Heart right ventricle (tissue), 16 donors: ENCODE measurements at places on chromosomes 1 and 21. TPM values are rescaled to one million over a fixed set of nuclear protein-coding genes. Genes with fewer than 3 reads are reported as not detected.

GRCh38 chr1:25795211-25795610, 4.8 kb upstream of the SELENON start:
- no peak overlapping the region for H3K27ac ChIP-seq
- no peaks in the 10 kb centered on the region for H3K27me3 ChIP-seq
- H3K4me1 ChIP-seq, result peaks cover 45% of the 10 kb centered on the region
- no peak for DNase-seq

DNA sequence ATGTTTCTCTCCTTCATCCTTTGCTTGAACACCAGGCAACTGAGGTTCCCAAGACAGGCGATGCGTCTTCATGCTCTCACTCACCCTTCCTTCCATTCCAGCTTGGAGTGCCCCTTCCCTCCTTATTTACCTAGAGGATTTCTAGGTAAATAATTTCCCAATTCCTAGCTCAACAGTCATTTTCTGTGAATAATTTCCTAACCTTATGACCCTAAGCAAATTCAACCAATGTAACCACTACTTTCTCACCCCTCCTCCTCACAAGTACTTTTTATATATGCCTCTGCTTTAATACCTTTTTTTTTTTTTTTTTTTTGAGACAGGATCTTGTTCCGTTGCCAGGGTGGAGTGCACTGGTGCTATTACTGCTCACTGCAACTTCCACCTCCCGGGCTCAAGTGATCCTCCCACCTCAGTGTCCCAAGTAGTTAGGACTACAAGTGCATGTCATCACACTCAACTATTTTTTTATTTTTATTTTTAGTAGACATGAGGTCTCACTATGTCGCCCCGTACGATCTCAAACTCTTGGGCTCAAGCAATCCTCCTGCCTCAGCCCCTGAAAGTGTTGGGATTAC, 86.7 kb downstream of the USP24 start:
- H3K4me3 ChIP-seq, result no peak overlapping the region
- H3K27me3 ChIP-seq, result no peaks in the 10 kb centered on the region

GRCh38 chr1:166184897-166185296, 18.1 kb upstream of the FAM78B start:
- H3K4me1 ChIP-seq, result no peaks in the 10 kb centered on the region
- H3K27me3 ChIP-seq, result peaks cover 18% of the 10 kb centered on the region
- no peak overlapping the region for H3K27ac ChIP-seq

DNA sequence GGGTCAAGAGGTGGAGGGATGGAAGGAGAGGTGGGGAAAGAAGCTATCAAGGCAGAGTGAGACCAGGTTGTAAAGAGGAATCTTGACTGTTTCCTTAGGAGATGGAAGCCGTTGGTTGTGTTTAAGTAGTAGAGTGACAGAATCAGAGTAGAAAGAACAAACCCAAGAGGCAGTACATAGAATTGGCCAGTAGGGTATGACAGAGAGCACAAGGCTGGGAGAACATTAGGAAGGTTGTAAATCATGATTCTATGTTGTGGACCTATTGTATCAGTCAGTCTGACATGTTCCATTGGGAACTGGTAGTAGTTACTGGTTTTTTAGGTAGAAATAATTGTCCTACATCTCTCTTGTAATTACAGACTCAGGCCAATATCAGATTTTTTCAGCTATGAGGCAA, 486.9 kb upstream of the USP24 start:
- no peaks in the 10 kb centered on the region for H3K27me3 ChIP-seq
- H3K4me3 ChIP-seq, result no peak overlapping the region
- DNase-seq, result no peak
- no peaks in the 10 kb centered on the region for H3K36me3 ChIP-seq
- H3K27ac ChIP-seq, result no peak overlapping the region

- no peak overlapping the region for H3K27ac ChIP-seq
- peaks cover 7% of the 10 kb centered on the region for H3K27me3 ChIP-seq
- H3K4me1 ChIP-seq, result no peaks in the 10 kb centered on the region
- DNase-seq, result peak; percentile 52
- H3K36me3 ChIP-seq, result no peaks in the 10 kb centered on the region
- peak overlapping the region; percentile 1 for H3K4me3 ChIP-seq
Observed at GRCh38 chr1:177181631-177182291, 11.0 kb downstream of the BRINP2 start.

Gene ZNF496
- total RNA-seq, result 18.4 TPM

Gene GLIS1
- not detected for total RNA-seq

DNA sequence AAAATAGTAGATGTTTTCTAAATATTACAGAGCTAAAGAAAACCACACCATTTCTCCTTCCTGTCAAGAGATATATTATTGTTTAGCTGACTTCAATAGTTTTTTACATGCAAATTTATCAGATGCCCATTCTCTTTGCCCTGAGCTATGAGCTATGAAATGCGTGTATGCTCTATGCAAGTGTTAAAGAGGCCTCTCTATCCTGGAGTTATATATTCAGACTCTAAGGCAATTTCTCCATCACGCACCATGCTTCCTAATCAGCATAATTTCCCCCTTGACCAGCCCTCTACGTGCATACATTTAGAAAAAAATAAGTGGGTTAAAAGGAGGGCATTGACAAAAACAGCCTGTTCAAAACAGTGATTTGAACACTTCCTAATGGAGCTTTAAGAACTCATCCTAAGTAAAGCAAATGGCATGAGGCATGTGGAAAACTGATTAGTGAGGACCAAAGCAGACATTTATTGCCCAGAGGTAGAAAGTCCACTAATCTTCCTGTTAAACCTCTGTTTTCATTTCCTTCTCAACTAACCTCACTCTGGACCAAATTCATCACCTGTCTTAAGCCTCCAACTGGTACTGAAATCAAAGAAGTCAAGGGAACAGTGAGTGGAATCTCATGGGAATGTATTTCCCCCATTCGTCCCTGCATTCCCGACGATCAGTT, 565.8 kb upstream of the PKN2 start:
- H3K4me3 ChIP-seq, result no peak overlapping the region
- H3K36me3 ChIP-seq, result no peaks in the 10 kb centered on the region
- no peaks in the 10 kb centered on the region for H3K4me1 ChIP-seq
- no peak overlapping the region for H3K27ac ChIP-seq
- H3K27me3 ChIP-seq, result no peaks in the 10 kb centered on the region

- H3K27ac ChIP-seq, result no peak overlapping the region
- DNase-seq, result no peak
- H3K27me3 ChIP-seq, result no peaks in the 10 kb centered on the region
- H3K4me3 ChIP-seq, result no peak overlapping the region
- H3K4me1 ChIP-seq, result no peaks in the 10 kb centered on the region
Observed at GRCh38 chr1:13829152-13829769, 129.3 kb downstream of the PRDM2 start.

Gene SPRR2F
- not detected for total RNA-seq

GRCh38 chr1:50502147-50502546, 78.9 kb upstream of the DMRTA2 start:
- no peak overlapping the region for H3K4me3 ChIP-seq
- no peaks in the 10 kb centered on the region for H3K27me3 ChIP-seq

DNA sequence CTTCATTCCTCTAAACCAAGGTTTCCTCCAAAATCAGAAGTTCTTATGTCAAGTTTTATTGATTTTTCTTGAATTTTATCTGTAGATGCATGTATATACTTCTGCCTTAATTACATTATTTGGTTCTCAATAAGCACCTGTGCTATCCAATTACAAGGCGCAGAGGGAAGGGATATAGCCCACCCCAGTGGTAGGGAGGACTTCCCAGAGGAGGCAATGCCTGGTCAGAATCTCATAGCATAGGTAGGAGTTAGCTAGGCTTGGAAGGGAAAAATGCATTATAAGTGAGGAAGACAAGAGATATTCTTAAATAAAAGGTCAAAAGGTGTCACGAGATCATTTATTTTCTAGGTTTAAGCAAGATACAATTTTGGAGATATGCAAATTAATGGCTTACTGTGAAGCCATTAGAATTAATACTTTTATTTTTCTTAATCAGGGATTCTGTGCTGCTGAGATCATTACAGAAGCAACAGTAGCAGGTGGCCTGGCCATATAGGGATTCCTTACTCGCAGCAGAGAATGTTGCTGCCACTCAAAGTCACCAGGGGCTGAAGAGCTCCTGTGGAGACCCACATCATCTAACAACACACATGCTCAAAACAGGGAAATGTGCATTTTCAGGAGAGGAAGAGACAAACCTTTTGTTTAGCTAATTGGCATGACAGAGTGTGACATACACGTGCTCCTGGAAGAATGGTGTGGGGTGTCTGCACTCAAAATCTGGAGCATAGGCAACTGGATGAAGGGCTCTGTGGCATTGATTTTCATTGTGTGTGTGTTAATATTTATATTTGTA, 178.3 kb downstream of the ATG4C start:
- no peak overlapping the region for H3K27ac ChIP-seq
- DNase-seq, result no peak
- no peak overlapping the region for H3K4me3 ChIP-seq
- H3K27me3 ChIP-seq, result peaks cover 32% of the 10 kb centered on the region
- no peaks in the 10 kb centered on the region for H3K4me1 ChIP-seq
- no peaks in the 10 kb centered on the region for H3K36me3 ChIP-seq

Gene OR2T12
- not detected for total RNA-seq

DNA sequence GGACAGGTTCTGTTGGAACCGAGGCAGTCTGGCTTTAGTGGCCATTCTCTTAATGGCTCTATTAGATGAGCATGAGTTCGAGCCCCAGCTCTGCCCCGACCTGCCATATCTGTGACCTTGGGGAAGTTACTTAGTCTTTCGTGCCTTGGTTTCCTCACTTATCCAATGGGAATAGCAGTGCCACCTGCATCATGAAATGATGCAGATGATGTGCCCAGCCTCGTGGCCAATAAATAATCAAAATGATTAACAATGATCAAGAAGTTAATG, 30.6 kb downstream of the CAMK1G start:
- H3K4me1 ChIP-seq, result peaks cover 30% of the 10 kb centered on the region
- H3K27me3 ChIP-seq, result no peaks in the 10 kb centered on the region
- no peak overlapping the region for H3K27ac ChIP-seq
- no peaks in the 10 kb centered on the region for H3K36me3 ChIP-seq
- H3K4me3 ChIP-seq, result no peak overlapping the region
- no peak for DNase-seq

Gene NPR1
- total RNA-seq, result 15.0 TPM

- H3K36me3 ChIP-seq, result peaks cover 97% of the 10 kb centered on the region
- no peak overlapping the region for H3K27ac ChIP-seq
- no peaks in the 10 kb centered on the region for H3K27me3 ChIP-seq
Observed at GRCh38 chr21:37130971-37131370, 57.9 kb downstream of the TTC3 start.

Gene CD53
- total RNA-seq, result 4.2 TPM

DNA sequence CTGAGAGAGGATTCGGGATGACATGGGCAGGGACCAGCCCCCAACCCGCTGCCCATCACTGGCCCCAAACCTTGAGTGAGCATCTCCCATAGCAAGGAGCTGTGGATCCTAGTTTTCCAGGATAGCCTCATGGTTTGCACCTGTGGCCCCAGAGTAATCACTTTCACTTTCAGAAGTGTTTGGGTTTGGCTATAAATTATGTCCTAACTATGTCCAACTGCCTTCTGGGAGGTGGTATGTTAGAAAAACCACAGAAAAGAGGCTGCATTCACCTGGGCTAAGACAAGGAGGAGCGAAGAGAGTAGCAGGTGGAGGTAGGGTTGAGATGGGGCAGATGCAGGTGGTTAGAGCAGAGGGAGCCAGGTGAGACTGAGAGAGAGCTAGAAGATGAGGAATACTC, 19.4 kb upstream of the CLIC6 start:
- H3K4me1 ChIP-seq, result no peaks in the 10 kb centered on the region
- DNase-seq, result no peak
- no peak overlapping the region for H3K27ac ChIP-seq
- no peak overlapping the region for H3K4me3 ChIP-seq

- H3K27ac ChIP-seq, result no peak overlapping the region
- H3K27me3 ChIP-seq, result no peaks in the 10 kb centered on the region
- no peaks in the 10 kb centered on the region for H3K4me1 ChIP-seq
- H3K4me3 ChIP-seq, result no peak overlapping the region
- no peaks in the 10 kb centered on the region for H3K36me3 ChIP-seq
Observed at GRCh38 chr1:35745124-35745730, 24.6 kb downstream of the CLSPN start.

DNA sequence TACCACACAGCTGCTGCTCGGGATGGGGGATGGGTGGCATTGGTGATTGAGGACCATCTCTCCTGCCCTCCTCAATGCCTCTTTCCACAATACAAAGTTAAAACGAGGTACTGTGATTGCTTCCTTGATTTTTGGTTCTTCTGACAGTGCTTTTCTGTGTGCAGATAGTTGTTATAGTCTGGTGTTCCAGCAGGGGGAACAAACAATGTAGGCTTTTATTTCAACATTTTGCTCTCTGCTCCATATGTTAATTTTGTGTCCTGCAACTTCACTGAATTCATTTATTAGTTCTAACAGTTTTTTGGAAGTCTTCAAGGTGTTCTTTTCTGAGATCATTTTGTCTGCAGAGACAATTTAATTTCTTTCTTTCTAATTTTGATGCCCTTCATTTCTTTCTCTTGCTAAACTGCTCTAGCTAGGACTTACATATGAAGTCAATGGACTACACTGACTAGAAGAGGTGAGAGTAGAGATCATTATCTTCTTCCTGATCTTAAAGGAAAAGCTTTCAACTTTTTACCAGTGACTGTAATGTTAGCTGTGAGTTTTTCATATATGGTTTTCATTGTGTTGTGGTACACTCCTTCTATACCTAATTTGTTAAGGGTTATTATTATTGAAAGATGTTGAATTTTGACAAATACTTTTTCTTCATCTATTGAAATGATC, 45.4 kb downstream of the TNFSF18 start:
- H3K36me3 ChIP-seq, result no peaks in the 10 kb centered on the region
- no peaks in the 10 kb centered on the region for H3K27me3 ChIP-seq
- no peak overlapping the region for H3K27ac ChIP-seq
- no peak overlapping the region for H3K4me3 ChIP-seq
- no peaks in the 10 kb centered on the region for H3K4me1 ChIP-seq
- no peak for DNase-seq

Gene TMEM200B
- 0.92 TPM for total RNA-seq

DNA sequence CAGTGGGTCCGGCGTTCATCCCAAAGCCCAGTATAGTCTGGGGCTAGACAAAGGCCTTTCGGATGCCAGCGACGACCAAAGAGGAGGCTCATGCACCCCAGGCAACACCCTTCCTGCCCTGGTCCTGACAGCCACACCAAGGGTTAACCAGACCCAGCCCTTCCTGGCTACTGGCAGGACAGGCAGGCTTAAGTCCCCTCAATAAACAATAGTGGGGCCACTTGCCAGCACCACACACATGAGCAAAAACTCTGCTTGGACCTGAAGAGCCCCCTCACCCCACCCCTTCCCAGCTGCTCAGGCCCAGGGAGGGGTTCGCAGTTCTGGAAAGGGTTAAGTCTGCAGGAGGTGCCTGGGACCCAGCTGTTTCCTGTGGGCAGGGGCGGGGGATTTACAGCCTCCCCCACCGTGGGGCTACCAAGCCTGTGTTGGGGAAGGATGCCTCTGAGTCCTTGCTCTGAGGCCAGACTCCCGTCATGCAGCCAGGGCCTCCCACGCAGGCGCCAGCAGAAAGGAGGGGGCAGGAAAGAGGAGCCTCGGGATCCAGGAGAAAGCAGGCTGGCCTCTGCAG, 18.2 kb downstream of the PHLDA3 start:
- H3K4me3 ChIP-seq, result no peak overlapping the region
- no peaks in the 10 kb centered on the region for H3K27me3 ChIP-seq
- peaks cover 47% of the 10 kb centered on the region for H3K4me1 ChIP-seq
- peak overlapping the region; percentile 78 for H3K27ac ChIP-seq
- H3K36me3 ChIP-seq, result no peaks in the 10 kb centered on the region

Gene CD1D
- 1.3 TPM for total RNA-seq
